ENCODE measurements at places on chromosomes 16 and 17. TPM values are rescaled to one million over a fixed set of nuclear protein-coding genes. Genes with fewer than 3 reads are reported as not detected.

Gene CRLF3
- total RNA-seq, result 46.5 TPM

Gene ZNF750
- not detected for total RNA-seq

Gene ZPBP2
- total RNA-seq, result not detected

Gene HS3ST4
- total RNA-seq, result not detected

Gene WFIKKN1
- 0.32 TPM for total RNA-seq

- H3K4me3 ChIP-seq, result no peak overlapping the region
- H3K36me3 ChIP-seq, result no peaks in the 10 kb centered on the region
- H3K4me1 ChIP-seq, result no peaks in the 10 kb centered on the region
- DNase-seq, result no peak
Measured at GRCh38 chr17:43881758-43882505, 25.4 kb downstream of the MPP2 start.

DNA sequence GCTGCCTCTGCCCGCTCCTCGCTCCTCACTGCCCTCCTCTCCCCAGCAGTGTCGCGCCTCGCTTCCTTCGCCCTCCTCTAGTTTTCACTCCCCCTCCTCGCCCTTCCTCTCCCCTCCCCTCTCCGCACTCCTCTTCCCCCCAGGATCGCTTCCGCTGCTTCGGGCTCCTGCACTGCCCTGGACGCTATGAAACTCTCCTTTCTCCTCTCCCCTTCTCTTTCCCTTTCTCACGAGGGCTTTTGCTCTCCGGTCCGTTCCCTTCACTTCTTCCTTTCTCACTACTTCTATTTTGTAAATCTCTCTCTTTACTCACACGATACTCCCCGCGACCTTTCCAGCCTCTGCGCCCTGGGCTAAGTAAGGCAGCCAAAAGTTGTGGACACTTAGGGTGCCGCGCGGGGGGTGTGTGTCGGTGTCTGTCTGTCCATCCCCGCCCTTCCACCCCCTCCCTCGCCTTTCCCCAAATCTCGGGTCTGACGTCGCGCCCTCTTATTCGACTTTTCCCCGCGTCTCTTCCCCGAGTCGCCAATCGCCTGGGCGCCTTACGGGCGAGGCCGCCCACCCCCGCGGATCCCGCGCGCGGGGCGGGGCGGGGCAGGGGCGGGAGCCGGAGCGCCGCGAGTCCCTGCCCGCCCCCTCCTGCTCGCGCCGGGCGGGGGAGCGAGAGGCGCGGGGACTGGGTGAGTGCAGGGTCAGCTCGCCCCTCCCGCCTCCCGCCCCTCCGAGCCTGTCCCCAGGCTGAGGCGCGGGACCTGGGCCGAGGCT, at the start of gene IRX3:
IRX3 (minus strand) TSS at position 422 of the 765 bp plus-strand sequence. CDS start 737 bp downstream, outside the sequence.
- peaks cover 24% of the 10 kb centered on the region for H3K4me1 ChIP-seq
- no peak for DNase-seq
- peaks cover 7% of the 10 kb centered on the region for H3K36me3 ChIP-seq
- peaks cover 65% of the 10 kb centered on the region for H3K27me3 ChIP-seq
- peak within 1 kb of the TSS; percentile 48 for H3K27ac ChIP-seq
- peak within 1 kb of the TSS; percentile 75 for H3K4me3 ChIP-seq

GRCh38 chr16:27695161-27695560, 145.2 kb downstream of the KATNIP start:
- no peak overlapping the region for H3K4me3 ChIP-seq
- H3K36me3 ChIP-seq, result no peaks in the 10 kb centered on the region
- H3K4me1 ChIP-seq, result no peaks in the 10 kb centered on the region
- H3K27ac ChIP-seq, result no peak overlapping the region
- DNase-seq, result no peak
- H3K27me3 ChIP-seq, result no peaks in the 10 kb centered on the region

- H3K36me3 ChIP-seq, result no peaks in the 10 kb centered on the region
- peak overlapping the region; percentile 6 for H3K27ac ChIP-seq
- no peak for DNase-seq
- H3K4me1 ChIP-seq, result peaks cover 23% of the 10 kb centered on the region
Measured at GRCh38 chr16:79380995-79381602, 219.4 kb downstream of the MAF start.

- H3K27ac ChIP-seq, result no peak overlapping the region
- H3K36me3 ChIP-seq, result no peaks in the 10 kb centered on the region
- H3K27me3 ChIP-seq, result peaks cover 52% of the 10 kb centered on the region
Measured at GRCh38 chr17:40699371-40699770, 4.2 kb downstream of the KRT24 start.

- H3K27me3 ChIP-seq, result peaks cover 4% of the 10 kb centered on the region
- no peak for DNase-seq
- H3K4me1 ChIP-seq, result peaks cover 6% of the 10 kb centered on the region
- no peak overlapping the region for H3K4me3 ChIP-seq
Measured at GRCh38 chr16:86034421-86034919, 135.5 kb downstream of the IRF8 start.

- peaks cover 48% of the 10 kb centered on the region for H3K27me3 ChIP-seq
- peak overlapping the region; percentile 26 for H3K4me3 ChIP-seq
- no peak overlapping the region for H3K27ac ChIP-seq
- DNase-seq, result no peak
Measured at GRCh38 chr17:46770818-46771560, 47.5 kb downstream of the WNT3 start.

- H3K36me3 ChIP-seq, result no peaks in the 10 kb centered on the region
- peak overlapping the region; percentile 40 for H3K4me3 ChIP-seq
- DNase-seq, result no peak
Measured at GRCh38 chr17:16988749-16989229, 16.9 kb upstream of the TNFRSF13B start.

GRCh38 chr17:15913826-15914225, 31.1 kb upstream of the ADORA2B start:
- peaks cover 3% of the 10 kb centered on the region for H3K4me1 ChIP-seq
- H3K27ac ChIP-seq, result no peak overlapping the region
- H3K36me3 ChIP-seq, result no peaks in the 10 kb centered on the region

Measured in activated T-helper 2 cell treated with anti-CD3 and anti-CD28 coated beads, Interferon-gamma antibody, Interleukin-2, Interleukin-4, amounts not matched to agents 10 μg/mL and 5 μg/mL and 100 μg/mL, durations not matched to agents 14 hours and 24 hours and 36 hours (primary cell).